Thoracic aorta (tissue), 2 donors: ENCODE measurements at places on chromosomes 16 and 17. TPM values are rescaled to one million over a fixed set of nuclear protein-coding genes. Genes with fewer than 3 reads are reported as not detected.
A peak's percentile ranks its signal among the peaks of the same experiment; 100 is the strongest.

Gene CCDC144A
- total RNA-seq, result 6.5 TPM

Gene SPHK1
- 47.4 TPM for total RNA-seq

Gene MYH2
- total RNA-seq, result 11.9 TPM

Gene ADAP2
- 69.2 TPM for total RNA-seq

Gene TSPOAP1
- total RNA-seq, result 22.6 TPM

Gene TBC1D3
- total RNA-seq, result not detected

Gene CBLN1
- total RNA-seq, result 8.8 TPM

Gene TMC7
- total RNA-seq, result 0.81 TPM

GRCh38 chr16:56889206-56889605 lies 24.2 kb downstream of the SLC12A3 start:
- DNase-seq, result no peak

- no peak for DNase-seq
Measured at GRCh38 chr17:28738680-28739384, 5.0 kb upstream of the TRAF4 start.

GRCh38 chr17:2181206-2181896 lies 122.2 kb downstream of the SMG6 start:
- peak; percentile 71 for DNase-seq
